ENCODE measurements at places on chromosomes 12 and 14.

GRCh38 chr12:49823350-49823749, 4.9 kb downstream of the NCKAP5L start:
- DNase-seq, result no peak

- no peak for DNase-seq
Observed at GRCh38 chr12:44287545-44287944, 451.7 kb downstream of the TMEM117 start.

DNA sequence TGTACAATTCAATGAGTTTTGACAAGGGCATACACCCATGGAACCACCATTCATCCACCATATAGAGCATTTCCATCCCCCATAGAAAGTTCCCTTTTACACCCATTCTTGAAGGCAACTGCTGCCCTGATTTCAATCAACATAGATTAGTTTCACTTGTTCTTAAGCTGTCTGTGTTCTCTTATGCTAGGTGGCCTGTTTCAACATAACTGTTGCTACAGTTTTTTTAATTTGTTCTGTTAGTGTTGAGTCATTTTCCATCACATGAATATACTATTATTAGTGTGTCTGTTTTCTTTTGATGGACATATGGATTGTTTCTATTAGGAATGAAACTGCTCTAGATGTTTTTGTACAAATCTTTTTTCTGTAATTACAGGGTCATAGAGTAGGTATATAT, 123.4 kb downstream of the PTPRQ start:
- no peak for DNase-seq

- no peak for DNase-seq
Observed at GRCh38 chr12:4217091-4217490, 56.5 kb upstream of the CCND2 start.

DNA sequence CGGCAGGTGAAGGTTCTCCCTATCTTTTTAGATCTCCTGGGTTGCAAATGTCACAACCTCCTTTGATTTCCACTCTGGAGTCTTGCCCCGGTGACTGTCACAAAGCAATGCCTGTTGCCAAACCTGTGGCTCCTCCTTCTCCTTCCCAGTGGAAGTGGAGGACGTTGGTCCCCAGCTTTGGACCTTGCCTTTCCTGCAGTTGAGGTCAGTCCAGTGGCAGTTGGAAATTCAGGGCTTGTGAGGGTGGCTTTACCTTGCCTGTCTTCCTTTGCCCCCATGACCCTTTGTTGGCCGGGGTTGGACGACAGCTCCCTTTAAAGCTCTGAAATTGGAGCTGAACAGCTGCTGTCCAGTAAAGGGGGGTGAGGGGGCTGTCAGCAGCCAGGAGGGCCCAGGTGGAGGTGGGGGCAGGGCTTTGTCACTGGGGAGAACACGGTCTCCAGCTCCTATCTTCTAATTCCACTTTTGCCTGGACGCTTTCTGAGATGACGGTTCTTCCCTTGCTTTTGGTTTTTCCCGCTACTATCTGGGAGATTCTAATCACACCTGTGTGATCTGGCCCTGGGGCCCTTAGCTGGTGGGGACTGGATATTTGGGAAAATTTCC, 4.1 kb downstream of the TEAD4 start:
- DNase-seq, result no peak

GRCh38 chr14:25095736-25096437, 45.9 kb upstream of the STXBP6 start:
- DNase-seq, result no peak

DNA sequence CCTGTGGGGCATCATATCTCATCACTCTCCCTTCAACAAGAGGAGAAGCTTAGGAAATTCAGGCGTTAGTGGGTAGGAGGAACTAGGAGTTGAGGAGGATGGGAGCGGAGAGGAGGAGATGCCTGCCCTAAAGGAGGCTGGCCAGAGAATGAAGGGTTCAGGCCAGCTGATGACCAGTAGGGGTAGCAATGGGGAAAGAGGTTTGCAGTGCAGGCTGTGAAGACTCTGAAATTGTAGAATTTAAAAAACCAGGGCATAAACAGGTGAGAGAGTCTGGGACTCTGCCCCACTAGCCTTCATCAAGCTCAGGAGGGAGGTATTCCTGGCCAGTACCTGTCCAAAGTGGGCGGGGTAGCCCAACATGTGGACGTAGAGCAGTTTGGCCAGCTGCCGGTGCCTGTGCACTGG, 809 bp downstream of the AP1G2 start:
- peak; percentile 45 for DNase-seq
